ENCODE measurements at places on chromosomes 3 and 15.

DNA sequence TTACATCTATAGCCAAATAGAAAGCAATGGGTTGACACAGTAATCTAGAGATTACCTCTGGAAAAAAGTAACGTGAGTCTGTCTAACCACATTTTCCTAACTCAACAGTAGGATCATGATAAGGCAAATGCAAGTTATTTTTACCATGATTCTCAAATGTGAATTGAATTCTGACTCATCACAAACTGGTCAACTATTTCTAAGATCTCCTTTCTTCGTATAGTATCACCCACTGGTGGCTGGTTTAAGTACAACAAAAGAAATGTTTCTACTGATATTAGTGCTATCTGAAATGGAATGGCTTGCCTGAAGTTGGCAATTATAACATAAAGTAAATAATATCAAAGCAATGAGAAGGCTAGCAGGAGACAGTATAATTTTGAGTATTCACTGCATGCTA lies 102.2 kb downstream of the ABI3BP start:
- DNase-seq = no peak

DNA sequence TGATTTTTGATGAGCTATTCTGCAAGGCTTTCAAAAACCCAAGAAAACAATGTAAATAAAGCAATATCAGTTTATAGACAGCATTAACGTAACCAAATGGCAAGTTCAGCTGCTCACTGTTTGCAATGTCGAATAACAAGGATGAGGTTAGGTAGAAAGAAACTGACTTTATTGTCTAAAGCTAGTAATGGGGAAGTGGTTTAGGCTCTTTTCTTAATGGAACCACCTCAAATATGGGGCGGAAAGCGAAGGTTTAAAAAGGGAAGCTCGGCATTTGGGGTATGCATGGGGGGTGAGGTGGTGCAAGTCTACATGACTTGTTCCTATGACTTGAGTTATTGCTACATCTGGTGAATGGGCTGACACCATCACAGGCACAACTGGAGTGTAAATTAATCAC lies 1060.2 kb downstream of the NSUN3 start:
- DNase-seq = no peak

DNA sequence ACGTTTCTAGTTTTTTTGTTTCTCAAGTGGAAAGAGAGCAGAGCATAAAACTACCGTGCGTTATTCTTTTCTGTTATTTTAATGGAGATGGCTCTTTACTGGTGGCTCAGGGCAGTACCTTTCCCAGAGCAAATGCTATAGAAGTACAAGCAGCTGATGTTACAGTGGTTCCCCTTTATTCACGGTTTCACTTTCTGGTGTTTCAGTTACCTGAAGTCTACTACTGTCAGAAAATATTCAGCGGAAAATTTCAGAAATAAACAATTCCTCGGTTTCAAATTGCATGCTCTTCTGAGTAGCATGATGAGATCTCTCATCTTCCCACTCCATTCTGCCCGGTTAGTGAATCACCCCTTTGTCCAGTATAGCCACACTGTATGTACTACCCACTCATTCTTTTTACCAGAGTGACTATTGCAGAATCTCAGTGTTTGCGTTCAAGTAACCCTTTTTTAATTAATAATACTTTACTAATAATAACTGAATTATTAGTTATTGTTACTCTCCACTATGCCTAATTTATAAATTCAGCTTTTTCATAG lies 597.5 kb upstream of the ROBO2 start:
- no peak for DNase-seq

GRCh38 chr3:34012102-34012461 lies 213.7 kb downstream of the PDCD6IP start:
- DNase-seq = peak; percentile 88

GRCh38 chr3:40179016-40179415 lies 130.5 kb upstream of the EIF1B start:
- peak; percentile 65 for DNase-seq

- peak; percentile 81 for DNase-seq
Measured at GRCh38 chr15:31216215-31216911, 110.3 kb upstream of the KLF13 start.

- no peak for DNase-seq
Measured at GRCh38 chr3:120637851-120638559, 41.9 kb downstream of the NDUFB4 start.

- no peak for DNase-seq
Measured at GRCh38 chr3:26118165-26118564, 328.3 kb downstream of the OXSM start.

- DNase-seq = no peak
Measured at GRCh38 chr15:89068325-89068784, 19.9 kb upstream of the ABHD2 start.

GRCh38 chr3:106673926-106674569 lies 703.2 kb upstream of the CCDC54 start:
- DNase-seq = no peak

GRCh38 chr3:120561251-120562045 lies 34.7 kb upstream of the NDUFB4 start:
- DNase-seq = peak; percentile 85

GRCh38 chr3:33063651-33064051 lies 33.3 kb downstream of the GLB1 start:
- DNase-seq = peak; percentile 37

DNA sequence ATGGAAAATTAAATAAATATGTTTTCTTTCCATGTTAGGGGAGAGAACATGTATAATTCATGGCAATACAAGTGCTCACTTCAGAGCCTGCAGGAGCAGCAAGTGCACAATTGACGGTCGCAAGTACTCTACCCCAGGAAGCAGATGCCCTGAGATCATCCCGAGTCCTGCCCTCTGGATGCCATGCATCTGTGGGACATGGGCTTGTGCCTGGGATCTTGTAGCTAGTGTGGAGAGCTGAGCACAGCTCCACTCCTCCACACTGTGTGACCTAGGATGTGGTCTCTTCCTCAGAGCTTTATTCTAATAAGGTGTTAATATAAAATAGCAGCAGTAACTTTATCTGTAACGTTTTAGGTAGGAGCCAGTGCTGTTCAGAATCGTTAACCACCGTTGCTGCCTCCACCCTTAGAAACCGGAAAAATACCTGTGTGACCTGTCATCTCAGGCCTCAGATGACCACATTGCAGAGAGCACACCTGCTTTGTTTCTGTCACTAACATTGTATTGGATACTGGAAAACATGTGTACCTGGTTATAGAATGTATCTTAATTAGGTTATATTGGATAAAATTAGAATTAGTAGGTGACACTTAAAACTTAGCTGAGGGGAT lies 105.0 kb upstream of the GOLGA6L6 start:
- DNase-seq = no peak

DNA sequence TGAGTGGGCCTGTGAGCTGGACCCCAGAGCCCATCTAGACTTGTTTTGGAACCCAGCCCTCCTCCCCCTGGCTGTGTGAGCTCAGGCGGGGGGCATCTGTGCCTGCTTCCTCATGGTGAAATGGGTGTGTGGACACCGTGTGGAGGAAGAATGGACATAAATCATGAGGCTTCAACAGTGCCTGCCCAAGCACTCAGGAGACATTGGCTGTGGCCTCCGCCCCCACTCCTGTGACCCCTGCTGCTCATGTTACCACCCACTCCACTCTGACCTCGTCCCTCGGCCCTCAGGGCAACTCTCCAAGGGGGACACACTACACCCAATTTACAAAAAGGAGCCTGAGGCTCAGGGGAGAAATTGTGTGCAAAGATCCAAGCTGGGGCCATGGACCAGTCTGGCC lies 16.6 kb downstream of the TPRA1 start:
- DNase-seq = no peak

- no peak for DNase-seq
Measured at GRCh38 chr3:16174976-16175901, 759 bp downstream of the GALNT15 start.

GRCh38 chr3:49803465-49804140 lies 542 bp downstream of the INKA1 start:
- peak; percentile 82 for DNase-seq

DNA sequence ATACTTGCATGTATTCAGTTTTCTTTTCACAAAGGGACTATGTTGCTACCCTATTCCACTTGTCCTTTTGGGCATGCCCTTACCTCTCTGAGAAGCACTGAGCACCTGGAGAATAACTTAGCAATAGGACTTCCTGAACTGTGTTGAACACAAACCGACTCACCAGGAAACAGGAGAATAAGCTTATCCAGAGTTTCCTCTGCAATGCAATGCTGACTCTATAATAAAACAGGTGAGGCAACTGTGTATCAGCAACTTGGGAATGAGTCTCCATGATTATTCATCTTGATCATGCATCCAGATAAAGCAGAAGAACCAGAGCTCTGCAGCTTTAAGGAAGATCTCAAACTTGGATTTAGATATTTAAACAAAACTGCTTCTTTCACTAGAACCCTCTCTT lies 806.5 kb downstream of the IGSF11 start:
- no peak for DNase-seq

DNA sequence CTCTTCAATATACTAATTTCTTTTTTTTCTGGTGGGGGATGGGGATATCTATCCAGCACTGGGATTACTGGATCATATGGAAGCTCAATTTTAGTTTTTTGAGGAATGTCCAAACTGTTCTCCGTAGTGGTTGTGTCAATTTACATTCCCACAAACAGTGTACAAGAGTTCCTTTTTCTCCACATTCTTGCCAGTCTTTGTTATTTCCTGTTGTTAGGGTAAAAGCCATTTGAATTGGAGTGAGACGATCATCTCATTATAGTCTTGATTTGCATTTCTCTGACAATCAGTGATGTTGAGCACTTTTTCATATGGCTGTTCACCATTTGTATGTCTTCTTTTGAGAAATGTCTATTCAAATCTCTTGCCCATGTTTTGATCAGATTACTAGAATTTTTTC lies 12.8 kb upstream of the WDR49 start:
- no peak for DNase-seq

- no peak for DNase-seq
Measured at GRCh38 chr15:95302206-95302605, 1028.3 kb upstream of the NR2F2 start.

DNA sequence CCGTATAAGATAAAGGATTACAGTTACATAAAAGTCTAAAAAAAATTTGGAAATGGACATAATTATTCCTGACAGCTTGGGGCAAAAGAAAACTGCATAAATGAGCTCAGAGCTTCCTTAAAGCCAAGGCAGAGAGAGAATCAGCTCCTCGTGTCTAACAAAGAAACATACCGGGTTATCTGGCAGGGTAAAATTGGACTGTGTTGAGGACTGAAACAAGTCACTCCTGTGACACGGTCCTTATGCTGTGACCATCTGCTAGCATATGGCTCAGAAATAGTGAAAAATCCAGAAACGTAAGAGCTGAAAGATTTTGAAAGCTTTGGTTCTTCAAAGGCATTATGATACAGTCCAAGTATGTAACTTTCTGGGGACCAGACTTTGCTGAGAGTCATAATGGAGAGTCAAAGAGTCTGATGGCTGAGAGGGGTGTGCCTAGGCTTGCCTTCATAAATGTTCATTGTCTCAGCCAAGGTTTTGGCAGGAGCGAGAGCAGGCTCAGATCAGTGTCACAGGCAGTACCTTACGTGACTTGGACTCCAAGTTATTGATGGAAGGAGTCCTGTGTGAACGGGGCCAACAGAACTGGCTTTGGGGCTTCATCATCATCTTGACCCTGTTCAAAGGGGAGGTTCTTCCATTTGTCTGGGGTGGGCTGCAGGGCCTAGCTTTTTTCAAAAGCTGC lies 12.5 kb downstream of the MAP6D1 start:
- DNase-seq = peak; percentile 16

DNA sequence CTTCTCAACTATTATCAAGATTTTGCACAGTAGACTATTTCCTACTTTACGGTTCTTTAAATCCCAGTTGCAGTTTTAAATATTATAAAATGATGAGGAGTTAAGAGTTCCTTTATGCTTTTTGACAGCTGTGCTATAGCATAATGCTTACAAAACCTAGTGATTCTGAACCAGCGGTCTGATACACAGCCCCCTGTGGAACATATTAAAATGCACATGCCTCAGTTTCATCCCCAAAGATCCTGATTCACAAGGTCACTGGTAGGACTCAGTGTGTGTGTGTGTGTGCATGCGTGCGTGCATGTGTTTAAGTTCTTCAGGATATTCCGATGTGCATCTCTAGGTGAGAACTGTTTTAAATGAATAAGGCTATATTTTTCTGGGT lies 330.1 kb upstream of the TPM1 start:
- no peak for DNase-seq

DNA sequence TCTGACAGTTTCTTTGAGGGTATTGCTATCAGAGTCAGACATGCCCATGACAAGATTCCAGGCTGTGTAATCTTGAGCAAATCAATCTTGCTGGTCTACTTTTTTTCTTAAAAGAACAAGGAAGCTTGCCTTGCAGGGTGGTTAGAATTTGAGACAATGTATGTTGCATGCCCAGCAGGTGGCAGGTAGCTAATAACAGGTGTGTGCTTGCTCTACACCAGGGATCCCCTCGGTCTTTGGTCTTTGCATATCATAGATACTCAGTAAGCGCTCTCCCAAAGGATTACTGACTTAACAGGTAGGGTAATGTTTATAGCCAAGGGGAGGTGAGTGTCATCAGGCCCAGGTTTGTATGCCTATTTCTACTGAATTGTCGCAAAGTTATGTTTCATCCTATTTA lies 37.3 kb downstream of the CACNA1D start:
- no peak for DNase-seq

DNA sequence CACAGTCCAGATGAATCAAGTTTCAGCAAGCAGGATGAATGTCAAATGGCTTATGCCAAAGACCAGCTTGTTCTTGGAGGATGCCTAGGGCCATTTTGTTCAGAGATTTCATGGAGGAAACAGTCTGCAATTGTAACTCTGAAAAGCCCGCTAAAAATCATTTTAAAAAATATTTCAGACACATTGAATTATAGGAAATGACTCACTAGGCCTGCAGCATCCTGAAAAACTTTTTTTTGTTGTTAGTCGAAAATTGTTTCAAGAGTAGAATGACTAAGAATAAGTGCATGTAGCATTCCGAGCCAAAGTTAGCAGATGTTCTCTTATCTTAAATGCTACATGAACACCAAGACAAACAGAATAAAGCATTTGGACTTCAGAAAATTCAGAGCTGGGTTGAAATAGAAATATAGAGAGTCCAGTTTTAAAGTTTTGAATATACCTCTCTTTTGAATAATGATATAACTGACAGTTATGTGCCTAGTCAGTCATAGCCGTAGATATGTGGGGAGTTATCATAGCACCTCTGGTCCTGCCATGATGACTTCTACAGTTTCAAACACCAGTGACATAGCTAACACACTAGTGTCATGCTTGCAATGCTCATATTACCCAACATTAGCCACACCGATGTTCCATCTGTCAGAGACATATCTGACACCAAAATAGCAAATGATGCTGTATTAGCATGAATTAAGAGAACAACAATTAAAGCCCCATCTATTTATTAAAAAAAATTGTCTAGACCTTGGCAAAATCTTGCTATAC lies 1462.8 kb upstream of the GBE1 start:
- DNase-seq = peak; percentile 58

GRCh38 chr3:71930056-71930991 lies 145.4 kb upstream of the PROK2 start:
- DNase-seq = peak; percentile 34

DNA sequence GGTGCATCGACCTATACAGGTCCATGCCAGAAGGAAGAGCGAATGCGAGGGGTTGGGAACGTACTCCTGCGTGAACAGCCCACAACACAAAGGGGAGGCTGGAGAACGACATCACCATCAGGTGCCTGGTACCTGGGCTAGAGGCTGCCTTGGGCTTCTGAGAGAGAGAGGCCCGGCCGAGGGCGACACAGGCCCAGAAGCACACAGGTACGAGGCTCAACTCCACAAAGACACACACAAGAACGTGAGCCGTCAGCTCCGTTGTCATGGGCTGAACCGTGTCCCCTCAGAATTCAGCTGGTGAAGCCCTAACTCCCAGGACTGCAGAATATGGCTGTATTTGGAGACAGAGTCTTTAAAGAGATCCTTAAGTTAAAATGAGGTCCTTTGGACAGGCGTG lies 134.3 kb downstream of the ATP10A start:
- DNase-seq = no peak
